ENCODE measurements at places on chromosomes 6 and 20.

DNA sequence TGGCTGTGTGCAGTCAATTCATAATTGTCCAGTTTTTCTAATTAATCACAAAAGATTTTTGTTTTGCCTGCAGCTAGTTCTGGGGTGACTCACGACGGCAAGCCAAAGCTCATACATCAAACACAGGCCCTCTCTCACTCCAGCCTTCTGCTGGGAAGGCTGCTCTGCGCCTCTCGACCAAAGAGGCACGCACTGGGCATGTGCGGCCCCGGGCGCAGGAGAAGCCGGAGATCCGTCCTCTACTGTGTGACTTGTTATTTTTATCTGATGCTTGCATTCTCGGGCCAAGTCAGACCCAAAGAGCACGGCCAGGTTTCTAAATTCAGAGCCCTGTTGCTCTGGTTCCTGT is 98.5 kb downstream of the TFAP2A start:
- no peak for DNase-seq

DNA sequence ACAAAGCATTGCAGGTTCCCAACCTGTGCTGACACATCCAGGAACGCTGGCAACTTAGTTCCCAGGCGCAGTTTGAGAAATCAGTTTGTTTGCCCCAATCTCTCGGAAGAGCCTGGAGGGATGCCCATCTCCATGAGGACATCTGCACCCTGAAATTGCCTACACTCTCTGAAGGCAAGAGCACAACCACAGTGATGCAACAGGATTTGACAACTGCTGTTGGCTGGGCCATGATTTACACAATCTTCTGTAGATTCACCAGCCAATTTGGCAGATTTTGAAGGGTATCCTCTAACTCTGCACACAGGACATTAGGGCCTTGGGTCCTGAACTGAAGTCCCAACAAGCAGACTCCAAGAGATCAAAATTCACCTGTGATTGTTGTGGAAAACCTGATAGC is 3.4 kb downstream of the APMAP start:
- DNase-seq, result peak; percentile 17

GRCh38 chr6:11788043-11788442 is 9.4 kb upstream of the ADTRP start:
- DNase-seq, result no peak

- DNase-seq, result no peak
Observed at GRCh38 chr20:53706008-53706465, 112.4 kb upstream of the ZNF217 start.

DNA sequence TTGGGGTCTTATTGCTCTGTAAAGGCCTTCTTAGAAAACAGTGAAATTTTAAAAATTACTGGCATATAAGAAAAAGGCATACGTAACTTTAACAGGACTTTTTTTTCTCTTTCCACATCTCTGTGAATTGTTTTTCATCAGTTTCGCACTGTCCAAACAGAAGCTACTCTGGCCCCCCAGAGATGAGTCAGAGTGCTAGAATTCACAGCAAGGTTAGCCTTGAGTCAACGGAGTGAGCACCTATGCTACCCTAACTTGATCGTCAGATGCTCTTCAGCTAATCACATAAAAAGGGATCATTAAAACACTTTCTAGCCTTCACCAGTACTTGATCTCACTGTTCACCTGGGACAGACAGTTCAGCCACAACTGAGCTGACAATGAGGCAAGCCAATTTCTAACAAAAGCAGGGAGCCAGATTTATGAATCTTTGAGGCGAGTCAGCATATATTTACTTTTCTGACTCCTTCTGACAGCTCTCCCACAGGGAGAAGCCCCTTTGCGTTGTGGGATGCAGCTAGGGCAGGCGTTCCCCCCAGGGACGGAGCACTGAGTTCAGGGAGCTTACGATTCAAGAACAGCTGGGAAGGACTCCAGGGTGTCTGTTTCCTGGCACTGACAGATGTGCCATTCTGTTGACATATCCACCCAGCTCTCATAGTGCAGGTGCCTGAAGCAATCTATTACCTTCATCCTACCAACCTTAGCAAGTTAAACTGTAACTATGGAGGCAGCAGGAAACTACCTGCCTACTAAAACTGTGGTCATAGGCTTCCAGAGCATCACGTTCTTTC is 46.4 kb upstream of the SPDEF start:
- DNase-seq, result no peak

- no peak for DNase-seq
Observed at GRCh38 chr6:35484921-35485392, 11.9 kb downstream of the TEAD3 start.

DNA sequence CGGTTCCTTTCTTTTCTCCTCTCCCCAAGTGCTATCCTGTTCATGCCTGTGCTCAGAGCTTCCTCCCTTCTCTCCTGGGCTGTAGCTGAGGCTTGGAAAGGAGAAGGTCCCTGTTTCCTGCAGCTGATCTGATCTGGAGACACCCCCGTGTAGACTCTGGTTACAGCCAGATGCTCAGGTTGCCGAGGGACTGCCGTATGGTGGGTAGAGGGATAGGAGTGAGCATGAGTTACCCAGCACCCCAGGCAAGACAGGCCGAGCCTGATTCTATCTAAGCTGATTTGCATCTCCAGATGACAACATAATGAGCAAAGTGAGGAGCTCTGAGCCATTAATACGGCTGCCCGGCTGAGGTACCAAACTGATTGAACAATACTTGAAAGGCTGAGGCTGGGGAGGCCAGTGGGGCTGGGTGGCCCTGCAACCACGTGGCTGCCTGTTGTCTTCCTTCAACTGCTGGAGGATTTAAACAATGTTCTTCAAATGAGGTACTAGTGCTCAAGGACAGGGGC is 91.8 kb downstream of the ASXL1 start:
- DNase-seq, result peak; percentile 18

DNA sequence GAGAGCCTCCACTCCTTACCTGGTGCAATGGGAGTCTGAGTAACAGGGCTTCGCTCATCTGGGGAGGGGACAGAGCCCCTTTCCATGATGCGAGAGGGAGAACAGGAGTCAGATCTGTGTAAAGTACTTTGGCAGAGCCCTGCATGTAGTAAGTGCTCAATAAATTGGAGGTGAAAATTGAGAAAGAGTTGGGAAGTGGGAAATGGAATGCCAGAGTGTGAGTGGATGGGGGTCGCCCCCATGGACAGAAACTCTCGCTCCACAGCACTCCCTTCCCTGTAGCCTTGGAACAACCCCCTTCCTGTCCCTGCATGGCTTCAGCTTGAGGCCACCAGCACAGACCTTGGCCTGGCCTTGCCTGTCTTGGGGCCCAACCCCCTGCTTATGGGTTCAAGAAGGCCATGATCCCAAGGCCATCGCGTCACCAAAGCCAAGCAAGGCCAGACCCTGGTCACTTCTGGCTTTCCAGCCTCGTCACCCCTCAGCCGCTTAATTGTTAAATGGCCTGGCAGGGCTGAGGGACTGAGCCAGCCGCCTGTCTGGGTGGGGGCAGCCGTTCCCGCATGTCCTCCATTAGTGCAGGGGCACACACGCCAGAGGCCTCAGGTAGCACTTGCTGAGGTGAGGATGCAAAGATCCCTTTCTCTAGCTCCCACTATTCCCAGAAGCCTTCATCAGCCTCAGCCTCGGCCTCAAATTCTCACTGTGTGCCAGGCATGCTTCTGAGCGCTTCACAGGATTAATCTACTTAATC is 93.7 kb upstream of the PTPN1 start:
- no peak for DNase-seq

DNA sequence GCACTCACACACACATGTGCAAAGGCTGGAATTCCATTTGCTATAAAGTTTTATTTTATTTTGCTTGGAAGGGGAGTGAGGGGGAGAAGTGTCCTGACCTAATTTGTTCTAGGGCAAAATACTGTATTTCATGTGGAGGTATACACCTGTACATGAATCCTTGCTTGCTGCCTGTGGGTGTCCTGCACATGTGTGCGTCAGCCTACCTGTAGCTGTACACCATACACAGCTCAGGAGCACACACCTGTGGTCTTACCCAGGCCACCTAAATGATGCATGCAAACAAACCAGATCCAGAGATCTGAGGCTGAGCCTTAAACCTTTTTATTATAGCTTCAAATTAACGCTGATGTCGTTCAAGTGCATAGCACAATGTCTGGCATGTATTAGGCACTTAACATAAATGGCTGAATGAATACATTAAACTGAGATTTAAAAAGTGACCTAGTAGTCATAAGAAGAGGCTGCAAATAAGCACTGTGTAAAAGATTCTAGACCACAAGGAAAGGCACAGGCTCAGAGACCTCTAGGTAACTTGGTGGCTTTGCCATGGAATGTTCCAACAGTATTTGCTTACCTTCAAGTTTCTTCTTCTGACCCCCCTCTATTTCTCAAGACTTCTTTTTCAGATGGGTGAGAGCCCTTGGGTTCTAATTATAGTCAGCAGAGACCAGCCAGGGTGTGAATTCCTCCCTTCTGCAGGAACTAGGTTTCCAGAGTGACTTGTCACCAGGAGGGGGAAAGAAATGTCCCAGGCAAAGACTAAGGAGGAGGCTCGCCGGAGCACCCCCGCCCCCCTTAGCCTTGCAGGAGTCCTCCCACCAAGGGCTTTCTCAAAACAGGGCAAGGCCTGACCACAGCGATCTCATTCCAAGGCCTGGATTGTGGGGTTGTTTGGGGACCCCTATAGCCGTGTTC is 13.4 kb downstream of the FOXC1 start:
- DNase-seq, result peak; percentile 40

GRCh38 chr6:166333172-166333995 is 9.0 kb downstream of the SFT2D1 start:
- DNase-seq, result no peak

GRCh38 chr6:67394254-67394653 is 1240.8 kb upstream of the ADGRB3 start:
- DNase-seq, result no peak

GRCh38 chr6:47182291-47182957 is 127.3 kb downstream of the TNFRSF21 start:
- no peak for DNase-seq

- no peak for DNase-seq
Observed at GRCh38 chr6:113103634-113104361, 753.3 kb upstream of the MARCKS start.

- DNase-seq, result no peak
Observed at GRCh38 chr6:139367810-139368351, 6.6 kb downstream of the CITED2 start.

GRCh38 chr20:11219192-11219591 is 545.4 kb upstream of the JAG1 start:
- no peak for DNase-seq

DNA sequence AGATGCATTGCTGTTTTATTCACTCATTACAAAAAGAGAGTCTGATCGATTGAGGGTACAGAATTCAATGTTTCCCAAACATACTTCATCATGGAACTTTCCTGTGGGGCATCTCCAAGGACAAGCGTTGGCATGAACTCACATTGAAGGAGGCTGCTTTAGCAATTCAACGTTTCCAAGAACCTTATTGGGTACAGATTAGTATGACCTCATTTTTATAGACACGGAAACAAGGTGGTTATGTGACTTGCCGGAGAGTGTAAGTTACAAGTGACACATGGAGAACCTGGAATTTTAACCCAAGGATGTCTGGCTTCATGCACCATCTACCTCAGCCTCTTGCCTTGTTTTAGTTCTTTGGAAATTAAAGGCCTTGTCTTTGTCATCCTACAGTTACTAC is 8.8 kb downstream of the GPR31 start:
- DNase-seq, result no peak

DNA sequence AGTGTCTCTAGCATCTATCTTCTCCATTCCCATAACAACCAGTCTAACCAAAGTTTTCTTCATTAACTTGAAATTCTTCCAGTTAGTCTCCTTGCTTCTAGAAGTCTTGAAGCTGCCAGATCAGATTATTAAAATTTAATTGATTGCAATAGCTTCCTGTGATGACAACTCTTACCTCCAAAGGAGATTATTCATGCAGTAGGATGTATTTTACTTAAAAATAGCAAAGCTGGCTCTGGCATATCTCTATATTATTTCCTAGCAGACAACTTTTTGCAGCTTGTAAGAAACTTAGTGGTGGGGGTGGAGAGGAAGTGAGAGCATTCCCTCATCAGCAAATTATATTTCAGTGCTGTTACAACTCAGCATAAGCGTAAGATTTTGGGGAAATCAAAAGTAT is 290.4 kb downstream of the GRIK2 start:
- no peak for DNase-seq

GRCh38 chr20:59737073-59737666 is 132.8 kb downstream of the PHACTR3 start:
- DNase-seq, result no peak

GRCh38 chr6:3142536-3142935 is 14.8 kb downstream of the TUBB2A start:
- no peak for DNase-seq

- DNase-seq, result no peak
Observed at GRCh38 chr20:42510686-42511085, 679.0 kb downstream of the PTPRT start.

GRCh38 chr6:133964052-133964451 is 11.0 kb downstream of the TBPL1 start:
- DNase-seq, result no peak

DNA sequence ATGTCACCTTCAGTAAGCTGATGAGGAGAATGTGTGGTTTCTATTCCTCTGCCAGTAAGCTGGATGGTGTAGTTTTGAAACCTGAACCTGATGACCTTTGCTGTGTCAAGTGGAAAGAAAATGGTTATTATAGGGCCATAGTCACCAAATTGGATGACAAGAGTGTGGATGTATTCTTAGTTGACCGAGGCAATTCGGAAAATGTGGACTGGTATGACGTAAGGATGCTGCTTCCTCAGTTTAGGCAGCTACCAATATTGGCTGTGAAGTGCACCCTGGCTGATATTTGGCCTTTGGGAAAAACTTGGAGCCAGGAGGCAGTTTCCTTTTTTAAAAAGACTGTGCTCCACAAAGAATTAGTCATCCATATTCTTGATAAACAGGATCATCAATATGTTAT is 2.0 kb downstream of the TDRD6 start:
- no peak for DNase-seq

DNA sequence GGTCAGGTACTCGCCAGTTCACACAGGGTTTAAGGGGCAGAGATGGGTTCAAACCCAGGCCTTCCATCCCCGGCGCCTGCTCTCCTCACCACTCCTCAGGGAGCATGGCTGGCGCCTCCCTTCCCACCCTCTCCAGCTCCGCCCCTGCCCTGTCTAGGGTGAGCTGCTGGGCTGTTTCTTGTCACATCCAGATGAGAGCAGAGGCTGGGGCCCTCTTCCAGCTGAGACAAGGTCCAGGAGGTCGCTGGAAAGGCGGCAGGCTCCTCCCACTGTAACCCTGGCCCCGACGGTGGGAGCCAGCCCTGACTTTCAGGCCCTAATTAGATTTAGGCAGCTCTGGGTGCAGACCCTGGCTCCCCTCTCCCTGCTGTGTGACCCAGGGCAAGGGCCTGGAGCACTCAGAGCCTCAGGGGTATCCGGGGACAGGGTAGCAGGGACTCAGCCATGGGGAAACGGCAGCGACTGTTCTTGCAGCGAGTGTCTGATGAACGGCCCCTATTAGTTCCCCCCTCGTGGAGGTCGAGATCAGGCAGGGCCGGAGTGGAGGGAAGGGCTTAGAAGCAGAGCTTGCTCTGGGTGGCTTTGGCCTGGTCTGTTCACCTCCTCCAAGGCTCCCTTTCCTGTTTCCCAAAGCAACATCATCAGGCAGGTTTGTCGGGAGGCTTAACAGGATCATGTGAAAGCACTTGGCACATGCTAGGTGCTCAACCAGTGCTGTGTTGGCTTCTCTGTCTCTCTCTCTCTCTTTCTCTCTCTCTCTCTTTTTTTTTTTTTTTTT is 33.4 kb downstream of the SNAI1 start:
- peak; percentile 34 for DNase-seq

GRCh38 chr6:157941101-157941863 is 40.4 kb upstream of the SYNJ2 start:
- DNase-seq, result no peak

GRCh38 chr20:1171461-1172093 is 13.2 kb downstream of the TMEM74B start:
- peak; percentile 52 for DNase-seq
